ENCODE measurements at places on chromosomes 3 and 15. TPM values are rescaled to one million over a fixed set of nuclear protein-coding genes. Genes with fewer than 3 reads are reported as not detected.

The UBXN7 gene
- 9.1 TPM for total RNA-seq

GRCh38 chr3:72275331-72275751 is 490.4 kb upstream of the PROK2 start:
- no peak for DNase-seq

DNA sequence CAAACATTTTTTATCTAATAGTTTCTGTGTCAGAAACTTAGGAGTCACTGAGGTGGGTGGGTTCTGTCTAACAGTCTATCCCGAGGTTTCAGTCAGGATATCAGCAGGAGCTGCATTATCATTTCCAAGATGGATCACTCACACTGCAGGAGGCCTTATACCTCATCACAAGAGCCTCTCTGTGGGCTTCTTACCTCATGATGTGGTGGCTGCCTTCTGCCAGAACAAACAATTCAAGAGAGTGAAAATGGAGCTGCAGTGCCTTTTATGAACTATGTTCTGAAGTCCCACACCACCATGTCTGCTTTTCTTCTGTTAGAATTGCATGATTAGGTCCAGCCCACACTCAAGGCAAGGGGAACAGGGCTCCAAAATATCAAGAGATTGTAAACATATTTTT is 27.9 kb downstream of the RFX7 start:
- DNase-seq: peak; percentile 55

DNA sequence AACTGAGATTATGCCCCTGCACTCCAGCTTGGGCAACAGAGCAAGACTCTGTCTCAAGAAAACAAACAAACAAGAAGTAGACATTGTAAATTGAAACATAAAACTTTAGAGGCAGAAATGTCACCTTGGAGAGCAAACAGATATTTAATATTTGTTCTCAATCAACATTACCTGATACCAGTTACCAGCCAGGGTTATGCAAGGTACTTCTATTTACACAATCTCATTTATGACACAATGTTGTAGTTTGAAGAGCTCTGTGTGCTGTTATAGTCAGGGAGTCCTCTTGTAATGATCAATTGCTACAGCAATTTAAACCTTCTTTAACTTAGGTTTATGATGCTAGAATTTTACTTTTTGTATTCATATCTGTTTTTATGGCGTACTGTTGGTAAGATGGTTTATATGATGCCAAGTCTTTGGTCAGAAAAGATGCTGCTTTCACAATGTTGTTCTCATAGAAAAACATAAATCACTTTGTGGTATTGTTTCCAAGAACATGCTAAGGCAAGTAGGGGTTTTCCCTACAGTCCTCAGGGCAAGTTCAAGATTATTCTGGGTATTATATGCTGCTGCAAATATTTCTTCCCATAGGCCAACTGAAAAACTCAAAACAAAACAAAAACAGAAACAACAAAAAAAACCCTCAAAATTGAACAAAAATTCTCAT is 173.5 kb downstream of the TNIK start:
- peak; percentile 53 for DNase-seq

DNA sequence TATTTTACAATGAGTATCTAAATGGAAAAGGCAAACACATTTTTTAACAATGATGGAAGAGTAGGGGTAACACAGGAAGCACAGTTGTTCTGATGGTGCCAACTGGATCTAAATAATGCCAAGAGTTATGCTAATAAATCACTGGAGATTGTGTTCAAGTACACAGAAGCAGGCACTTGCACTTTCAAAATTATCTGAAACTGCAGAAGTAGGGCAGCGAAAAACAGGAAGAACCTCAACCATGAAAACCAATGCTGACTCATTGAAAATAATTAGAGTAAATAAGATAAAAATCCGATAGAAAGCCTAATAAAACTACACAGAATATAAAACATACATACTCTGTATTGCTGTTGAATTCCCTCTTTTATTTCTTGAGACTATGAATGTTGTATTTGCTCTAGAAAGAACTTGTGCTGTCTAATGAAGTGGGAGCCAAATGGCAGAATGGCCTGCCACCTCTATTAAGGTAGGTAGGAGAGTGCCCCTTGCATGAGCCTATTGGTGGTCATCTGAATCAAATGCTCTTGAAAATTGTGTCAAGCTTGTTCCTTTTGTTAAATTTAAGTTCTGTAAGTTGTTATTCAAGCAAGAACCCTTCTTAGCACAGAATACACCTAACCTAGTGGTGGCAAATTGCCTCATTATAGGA is 93.7 kb downstream of the ABI3BP start:
- DNase-seq: peak; percentile 38

- DNase-seq: peak; percentile 70
Measured at GRCh38 chr3:158847452-158847821, 45.6 kb downstream of the MFSD1 start.

- peak; percentile 3 for DNase-seq
Measured at GRCh38 chr15:60620708-60621107, 141.8 kb upstream of the ICE2 start.

DNA sequence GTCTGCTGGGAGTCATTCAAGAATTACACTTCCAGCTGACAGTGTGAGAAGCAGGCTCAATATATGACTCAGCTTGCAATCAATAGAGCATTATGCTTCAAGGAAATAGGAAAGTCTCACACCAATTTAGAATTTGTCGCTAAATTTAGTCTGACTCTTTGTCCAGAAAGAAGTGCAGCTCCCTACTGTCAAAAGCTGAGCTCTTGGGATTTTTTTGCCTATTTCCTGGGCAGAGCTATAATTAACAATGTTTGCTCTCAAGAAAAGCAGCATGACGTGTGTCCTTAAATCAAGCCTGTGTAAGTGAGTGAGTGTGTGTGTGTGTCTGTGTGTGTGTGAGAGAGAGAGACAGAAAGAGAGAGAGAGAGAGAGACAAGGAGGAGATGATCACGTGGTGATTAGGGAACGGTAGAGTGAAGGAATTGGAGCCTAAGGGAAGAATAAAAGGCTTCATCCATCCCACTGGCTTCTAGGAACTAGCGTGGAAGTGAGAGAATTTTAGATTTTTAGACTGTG is 16.4 kb upstream of the SLC35G2 start:
- peak; percentile 86 for DNase-seq

All from M059J (cell line).